ENCODE measurements at places on chromosomes 3 and 15.

GRCh38 chr3:133276594-133276993 is 123.3 kb upstream of the BFSP2 start:
- no peak for DNase-seq

- no peak for DNase-seq
Observed at GRCh38 chr15:91291673-91292072, 191.6 kb downstream of the SV2B start.

DNA sequence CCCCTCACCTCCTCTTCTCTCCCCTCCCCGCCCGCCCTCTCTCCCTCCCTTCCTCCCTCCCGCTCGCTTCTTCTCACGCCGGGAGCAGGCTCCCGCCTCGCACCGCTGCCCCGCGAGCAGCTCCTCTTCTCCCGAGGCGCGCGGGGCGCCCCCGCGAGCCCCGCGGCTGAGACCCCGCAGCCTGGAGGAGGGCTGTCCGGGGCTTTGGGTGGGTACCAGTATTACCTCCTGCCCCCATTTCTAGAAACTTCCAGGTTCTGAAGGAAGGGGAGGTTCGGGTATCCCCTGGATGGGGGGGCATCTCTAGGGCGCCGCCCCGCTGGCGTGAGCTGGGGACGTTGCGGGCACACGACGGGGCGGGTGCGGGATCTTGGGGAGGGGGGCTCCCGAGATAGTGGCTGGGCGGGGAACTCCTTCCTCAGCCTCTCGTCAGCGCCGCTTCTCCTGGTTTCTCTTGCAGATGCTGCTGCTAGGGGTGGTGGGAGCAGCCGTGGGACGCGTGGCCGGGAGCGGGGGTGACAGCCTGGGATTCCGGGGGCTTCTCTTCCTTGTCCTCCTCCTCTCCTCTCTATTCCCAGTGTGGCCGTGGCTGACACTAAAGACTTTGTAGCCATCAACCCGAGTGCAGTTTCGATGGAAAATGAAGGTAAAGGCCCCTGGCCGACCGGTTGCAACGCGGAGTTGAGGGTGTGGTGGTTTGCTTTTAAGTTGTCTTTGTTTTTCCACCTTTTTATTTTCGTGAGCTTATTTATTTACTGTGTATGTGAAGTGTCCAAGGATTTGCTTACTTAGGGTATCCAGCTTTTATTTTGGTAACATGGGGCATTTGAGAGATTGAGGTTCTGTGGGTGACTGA is 474 bp downstream of the ATP2C1 start:
- no peak for DNase-seq

DNA sequence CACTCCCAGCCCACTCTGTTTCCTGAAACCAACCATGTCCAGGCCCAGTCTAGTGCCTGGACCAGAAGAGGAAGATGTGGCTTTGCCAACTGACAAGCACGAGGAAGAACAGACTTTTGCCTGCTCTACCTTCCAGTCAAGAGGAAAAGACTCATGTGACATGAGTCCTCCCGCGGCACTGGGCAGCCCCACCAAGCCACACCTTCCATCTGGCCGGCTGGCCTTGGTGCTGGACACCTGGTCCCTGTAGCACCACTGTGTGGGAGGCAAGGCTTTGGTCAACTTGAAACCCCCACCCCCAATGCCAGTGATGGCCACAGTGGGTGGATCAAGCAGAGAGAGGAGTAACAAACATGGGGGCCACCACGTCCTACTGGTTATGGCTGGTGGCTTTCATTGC is 12.5 kb downstream of the CHDH start:
- no peak for DNase-seq

DNA sequence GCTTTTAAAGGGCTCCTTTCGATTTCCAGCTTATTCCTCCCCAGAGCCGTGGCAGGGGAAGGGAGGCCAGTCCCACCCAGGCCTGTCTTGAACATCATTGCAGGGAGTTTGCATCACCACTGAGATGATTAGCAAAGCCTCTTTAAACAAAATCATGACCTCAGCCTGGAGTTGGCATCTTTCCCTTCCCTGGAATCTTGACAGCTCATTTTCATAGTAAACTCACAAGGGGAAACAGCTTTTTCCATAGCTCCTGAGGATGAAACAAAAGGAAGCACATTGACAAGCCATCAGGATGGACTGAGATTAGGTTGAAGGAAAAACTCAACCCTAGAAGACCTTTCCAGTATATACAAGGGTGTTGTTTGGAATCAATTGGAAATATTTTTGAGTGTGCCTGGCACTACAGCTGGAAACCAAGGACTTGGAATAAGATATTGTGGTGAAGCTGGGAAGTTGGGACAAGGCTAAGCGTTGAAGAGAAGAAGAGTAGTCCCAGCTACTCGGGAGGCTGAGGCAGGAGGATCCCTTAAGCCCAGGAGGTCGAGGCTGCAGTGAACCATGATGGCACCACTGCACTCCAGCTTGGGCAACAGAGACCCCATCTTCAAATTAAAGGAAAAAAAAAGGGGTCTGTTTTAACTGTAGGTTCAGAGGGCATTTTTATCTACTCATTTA is 3.1 kb upstream of the LARP6 start:
- no peak for DNase-seq

- DNase-seq, result no peak
Observed at GRCh38 chr3:184620475-184621119, 59.0 kb downstream of the EPHB3 start.
